Upper lobe of right lung (tissue), 1 donor: ENCODE measurements at places on chromosomes 11 and 22. TPM values are rescaled to one million over a fixed set of nuclear protein-coding genes. Genes with fewer than 3 reads are reported as not detected.

GRCh38 chr11:102955624-102956023, at the start of gene MMP13:
MMP13 (minus strand) TSS chr11:102955732; CDS start chr11:102955705, 27 bp downstream.
- no peak for DNase-seq

- no peak for DNase-seq
These were observed 3.1 kb downstream of the MRGPRG start for GRCh38 chr11:3215346-3216026.

- no peak for DNase-seq
These were observed 29.0 kb upstream of the ALX4 start for GRCh38 chr11:44338698-44339529.

SSH3 gene
- total RNA-seq = 36.4 TPM

CYB5R2 gene
- total RNA-seq = 14.2 TPM

GRCh38 chr11:104529213-104529612, 365.3 kb upstream of the PDGFD start:
- DNase-seq = no peak

OR51E2 gene
- total RNA-seq = not detected

ESAM gene
- 164 TPM for total RNA-seq

- DNase-seq = no peak
These were observed 10.6 kb upstream of the INSC start for GRCh38 chr11:15104166-15104565.
